CD4-positive, alpha-beta T cell treated with Interleukin-4 for 4 hours (primary cell): ENCODE measurements at places on chromosomes 2 and 18.

GRCh38 chr2:241063093-241063551, 39.0 kb downstream of the MTERF4 start:
- DNase-seq, result no peak

DNA sequence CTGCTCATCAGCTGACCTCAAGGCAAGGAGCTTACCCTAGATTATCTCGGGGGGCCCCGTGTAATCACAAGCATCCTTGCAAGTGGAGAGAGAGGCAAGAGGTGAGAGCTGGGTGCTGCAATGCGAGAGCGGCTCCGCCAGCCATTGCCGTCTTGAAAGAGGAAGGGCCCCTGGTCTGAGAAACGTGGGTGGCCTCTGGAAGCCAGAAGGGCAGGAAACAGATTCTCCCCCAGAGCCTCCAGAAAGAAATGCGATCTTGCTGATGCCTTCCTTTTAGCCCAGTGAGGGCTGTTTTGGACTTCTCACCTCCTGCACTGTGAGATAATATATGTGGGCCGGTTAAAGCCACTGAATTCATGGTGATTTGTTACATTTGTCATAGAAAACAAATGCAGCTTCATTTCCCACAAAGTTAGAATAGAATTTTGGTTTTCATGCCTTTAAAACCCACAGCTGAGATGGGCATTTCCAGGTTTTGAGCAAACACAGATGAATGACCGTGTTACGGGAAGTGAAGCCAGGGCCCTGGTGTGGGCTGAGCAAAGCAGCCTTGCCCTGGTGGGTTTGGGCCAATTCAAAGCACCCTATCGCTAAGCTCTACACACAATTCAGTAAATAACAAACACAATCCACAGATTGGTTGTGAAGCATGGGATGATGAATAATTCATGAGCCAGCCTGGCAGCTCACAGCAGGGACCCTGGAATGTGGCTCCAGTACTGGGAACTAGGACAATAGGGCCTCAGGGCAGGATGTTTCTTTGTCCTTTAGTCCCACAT, 319.9 kb upstream of the HS6ST1 start:
- no peak for DNase-seq

DNA sequence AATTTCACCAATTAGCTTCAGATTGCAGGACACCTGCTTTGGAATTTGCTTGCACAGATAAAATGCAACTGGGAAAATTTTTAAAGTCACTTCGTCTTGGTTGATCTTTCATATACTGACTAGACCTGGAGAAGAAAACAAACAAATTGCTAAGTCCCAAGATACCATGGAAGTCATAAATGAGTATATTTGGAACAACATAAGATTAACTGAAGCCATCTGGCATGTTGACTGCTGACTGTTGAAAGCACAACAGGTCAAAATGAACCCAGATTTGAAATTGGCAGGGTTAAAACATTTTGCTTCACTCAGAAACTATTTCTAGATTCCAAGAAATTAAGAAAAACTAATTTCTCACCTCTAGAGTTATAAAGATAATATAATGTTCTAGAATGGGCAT, 470.7 kb downstream of the LPIN1 start:
- no peak for DNase-seq

GRCh38 chr2:101308432-101309210, at the start of gene RNF149:
TSS of gene RNF149 (minus strand) at chr2:101308701. CDS start at chr2:101308588, 113 bp downstream.
- DNase-seq, result peak; percentile 87

GRCh38 chr2:109136542-109136941, 7.5 kb downstream of the SH3RF3 start:
- DNase-seq, result no peak

GRCh38 chr2:49175831-49176230, 21.5 kb upstream of the FSHR start:
- no peak for DNase-seq

DNA sequence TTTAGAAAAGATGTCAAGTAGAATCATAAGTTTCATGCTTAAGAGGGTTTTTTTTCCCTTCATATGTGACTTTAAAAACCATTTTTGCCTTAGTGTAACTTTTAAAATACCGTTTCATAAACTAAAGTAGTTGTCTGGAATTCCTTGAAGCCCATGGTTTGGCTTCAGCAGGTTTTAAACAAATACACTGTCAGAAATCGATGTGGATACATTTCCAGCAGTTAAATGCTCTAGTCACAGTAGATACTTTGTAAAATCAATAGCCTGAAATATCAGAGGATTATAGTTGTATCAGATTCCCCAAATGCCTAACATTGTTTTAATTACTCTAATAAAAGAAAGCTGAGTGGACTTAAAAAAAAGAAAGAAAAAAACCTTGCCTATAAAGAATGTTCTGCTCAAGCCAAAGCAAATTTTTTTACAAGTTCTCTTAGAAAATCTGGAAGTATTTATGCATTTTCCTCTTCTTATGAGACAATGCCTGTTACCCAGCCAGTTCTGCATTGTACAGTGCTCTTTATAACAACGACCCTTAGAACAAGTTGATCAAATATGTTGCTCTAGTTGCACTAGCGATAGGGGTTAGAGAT, 260.5 kb downstream of the LTBP1 start:
- no peak for DNase-seq

DNA sequence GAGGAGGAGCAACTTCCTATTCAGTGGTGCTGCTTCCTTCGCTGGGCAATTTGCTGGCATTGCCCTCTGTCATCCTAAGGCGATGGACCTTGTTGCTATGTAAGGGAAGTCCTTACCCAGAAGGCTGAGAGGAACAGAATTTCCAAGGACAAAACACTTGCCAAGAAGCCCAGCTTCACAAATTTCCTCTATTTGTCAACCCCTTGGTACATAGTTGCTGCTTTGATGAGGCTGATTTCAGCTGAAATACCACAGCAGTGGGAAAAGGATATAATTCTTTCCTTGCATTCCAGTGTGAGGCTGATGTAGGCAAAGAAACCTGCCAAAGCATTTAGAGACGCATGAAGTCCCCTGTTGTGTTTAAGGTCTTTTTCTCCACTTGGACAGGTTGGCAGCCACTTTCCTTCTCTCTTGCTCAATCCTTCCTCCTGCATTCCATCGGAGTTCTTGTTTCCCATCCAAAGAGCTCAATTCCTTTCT, 16.4 kb upstream of the ST3GAL5 start:
- no peak for DNase-seq

DNA sequence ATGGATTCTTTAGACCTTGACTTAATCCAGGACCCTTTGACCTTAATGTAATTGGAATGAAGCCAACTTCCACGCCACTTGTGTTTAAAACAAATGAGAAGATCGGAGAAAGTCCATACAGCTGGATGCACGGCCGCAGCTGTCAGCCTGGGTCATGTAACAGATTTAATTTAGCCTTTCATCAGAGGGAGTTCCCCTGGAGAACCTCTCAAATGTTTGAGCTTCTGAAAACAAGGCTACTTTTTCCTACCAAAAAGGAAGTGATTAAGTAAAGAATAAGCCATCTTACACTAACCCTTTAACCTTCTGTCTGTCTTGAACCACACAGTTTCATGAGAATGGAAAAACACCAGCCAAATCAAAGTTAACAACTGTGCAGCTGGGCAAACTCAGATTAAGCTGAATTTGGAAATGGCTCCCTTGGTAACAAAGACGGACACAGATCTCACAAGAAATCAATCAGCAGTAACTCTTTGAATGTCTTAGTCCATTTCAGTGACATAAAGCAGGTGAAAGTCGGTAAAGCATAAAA, 103.6 kb downstream of the DOCK10 start:
- DNase-seq, result peak; percentile 60

- DNase-seq, result no peak
These were observed 158.9 kb downstream of the ATAD2B start for GRCh38 chr2:23767876-23768621.

DNA sequence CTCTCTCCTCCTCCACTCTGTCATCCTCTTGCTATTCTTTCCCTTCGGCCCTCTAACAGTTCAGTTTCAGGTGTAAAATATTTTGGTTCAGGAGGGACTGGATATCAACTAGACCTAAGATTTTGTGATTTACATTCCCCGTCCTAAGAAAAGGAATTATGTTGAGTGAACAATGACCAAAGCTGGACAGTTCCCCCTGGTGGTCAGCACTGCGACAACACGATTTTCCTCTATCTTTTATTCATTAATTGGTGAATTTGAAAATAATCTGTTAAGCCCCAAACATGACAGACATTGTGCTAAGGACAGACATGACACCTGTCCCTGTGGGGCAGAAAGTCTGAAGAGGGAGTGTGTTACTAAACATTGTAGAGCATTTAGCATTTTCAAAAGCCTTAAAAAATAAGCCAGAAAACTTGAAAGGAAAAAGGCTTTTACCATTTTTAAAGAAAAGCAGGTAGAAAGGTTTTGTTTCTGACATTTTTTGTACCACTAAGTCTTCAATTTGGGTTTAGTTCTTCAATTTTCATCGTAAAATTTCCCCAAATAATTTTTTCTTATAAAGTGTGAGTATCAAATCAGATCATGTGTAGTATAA, 28.4 kb upstream of the GTF2A1L start:
- no peak for DNase-seq
